ENCODE measurements at places on chromosomes 11 and 22.

GRCh38 chr22:29302402-29302680 lies 4.1 kb upstream of the GAS2L1 start:
- DNase-seq = no peak

GRCh38 chr11:33445761-33446161 lies 188.6 kb downstream of the HIPK3 start:
- DNase-seq = no peak

- DNase-seq = peak; percentile 39
Observed at GRCh38 chr22:46044621-46045458, 67.9 kb upstream of the WNT7B start.

DNA sequence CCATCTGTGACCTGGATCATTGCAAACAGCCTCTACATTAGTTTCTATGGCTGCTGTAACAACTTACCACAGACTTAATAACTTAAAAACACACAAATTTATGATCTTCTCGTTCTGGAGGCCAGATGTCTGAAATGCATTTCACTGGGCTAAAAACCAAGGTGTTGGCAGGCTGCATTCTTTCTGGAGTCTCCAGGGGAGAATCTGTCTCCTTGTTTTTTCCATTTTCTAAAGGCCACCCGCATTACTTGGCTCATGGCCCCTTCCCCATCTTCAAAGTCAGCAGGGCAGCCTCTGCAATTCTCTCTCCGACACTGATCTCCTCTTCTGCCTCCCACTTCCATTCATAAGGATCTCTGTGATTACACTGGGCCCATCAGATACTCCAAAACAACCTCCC lies 11.6 kb downstream of the SCGB1A1 start:
- no peak for DNase-seq

- DNase-seq = no peak
Observed at GRCh38 chr11:70014291-70014690, 63.8 kb upstream of the ANO1 start.

GRCh38 chr22:49008682-49009235 lies 818.9 kb downstream of the BRD1 start:
- DNase-seq = no peak

DNA sequence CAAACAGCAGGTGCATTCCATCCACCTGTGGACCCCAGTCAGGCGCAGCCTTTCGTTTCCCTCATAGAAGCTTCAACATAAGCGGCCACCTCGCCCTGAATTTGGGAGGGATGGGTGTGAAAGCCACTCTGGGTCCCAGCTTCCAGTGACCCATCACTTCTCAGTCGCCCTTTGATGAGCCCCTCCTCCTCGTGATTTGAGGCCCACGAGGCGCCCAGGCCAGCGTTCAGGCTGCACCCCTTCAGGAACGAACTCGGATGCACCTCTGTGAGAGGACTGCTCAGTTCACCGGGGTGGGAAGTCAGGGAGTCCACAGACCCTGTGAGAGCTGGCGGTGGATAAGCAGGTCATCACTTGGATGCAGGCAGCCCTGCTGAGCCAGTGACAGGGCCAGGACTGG lies 1118.2 kb downstream of the BRD1 start:
- no peak for DNase-seq

GRCh38 chr11:73028611-73029010 lies 113.5 kb downstream of the FCHSD2 start:
- no peak for DNase-seq

GRCh38 chr11:1822648-1823375 lies 12.0 kb upstream of the SYT8 start:
- no peak for DNase-seq

GRCh38 chr11:18523084-18523483 lies 3.7 kb downstream of the TSG101 start:
- no peak for DNase-seq

- DNase-seq = no peak
Observed at GRCh38 chr11:62046568-62047100, 77.2 kb upstream of the INCENP start.

- no peak for DNase-seq
Observed at GRCh38 chr11:73334384-73335203, 26.5 kb downstream of the ARHGEF17 start.

GRCh38 chr22:41380993-41381328 lies 781 bp upstream of the TEF start:
- no peak for DNase-seq

DNA sequence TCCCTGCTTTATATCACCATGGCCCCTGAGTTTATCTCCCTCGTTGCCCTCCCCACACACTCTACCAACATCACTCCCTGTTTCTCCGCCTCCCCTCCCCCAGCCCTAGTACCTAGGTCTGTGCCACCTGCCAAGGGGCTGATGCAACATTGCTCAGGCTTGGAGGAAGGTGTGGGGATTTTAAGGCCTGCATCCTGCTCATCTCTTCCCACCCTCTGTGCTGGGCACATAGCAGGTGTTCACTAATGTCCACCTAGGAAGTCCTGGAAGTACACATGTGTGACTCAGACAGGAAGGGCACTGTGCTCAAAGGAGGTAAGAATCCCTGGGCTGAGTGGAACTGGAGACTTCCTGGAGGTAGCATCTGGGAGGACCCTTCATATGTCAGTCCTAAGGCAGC lies 37.0 kb downstream of the PDE2A start:
- DNase-seq = no peak

- DNase-seq = no peak
Observed at GRCh38 chr11:74570266-74571061, 21.9 kb upstream of the POLD3 start.

DNA sequence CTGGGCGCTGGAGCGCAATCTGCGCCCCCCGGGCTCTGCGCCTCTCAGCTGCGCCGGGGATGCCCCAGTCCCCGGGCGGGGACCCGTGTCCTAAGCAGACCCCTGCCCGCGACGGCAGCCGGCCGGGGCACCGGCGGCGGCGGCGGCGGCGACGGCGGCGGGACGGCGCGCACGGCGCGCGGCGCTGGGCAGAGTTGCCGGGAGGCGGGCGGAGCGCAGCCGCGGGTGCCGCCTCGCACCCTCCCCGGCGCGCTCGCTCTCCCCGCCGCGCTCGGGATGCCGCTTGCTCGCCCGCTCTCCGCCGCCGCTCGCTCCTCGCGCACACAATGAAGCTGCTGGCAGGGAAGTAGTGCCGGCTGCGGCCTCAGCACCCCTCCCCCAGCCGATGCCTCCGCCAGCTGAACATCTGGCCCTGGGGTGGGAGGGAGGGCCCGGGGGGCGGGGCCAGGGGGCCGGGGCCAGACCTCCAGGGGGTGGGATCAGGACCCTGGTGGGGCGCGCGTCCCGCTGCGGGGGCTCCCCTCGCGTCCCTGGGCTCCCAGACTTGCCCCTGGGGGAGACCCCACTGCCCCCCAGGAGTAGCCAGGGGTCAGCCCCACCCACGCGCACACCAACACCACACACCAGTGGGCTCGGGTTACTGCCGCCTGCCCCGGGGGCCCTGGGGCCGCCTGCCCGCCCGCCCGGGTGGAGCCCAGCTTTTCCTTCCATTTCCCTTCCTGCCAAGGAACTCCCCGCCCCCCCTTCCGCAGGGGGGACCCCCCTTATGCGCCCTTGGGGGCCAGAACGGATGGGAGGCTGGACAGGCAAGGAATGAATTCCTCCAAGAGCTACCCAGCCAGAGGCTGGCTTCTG lies at the start of gene RCOR2:
RCOR2 (minus strand) TSS at position 328 of the 855 bp plus-strand sequence. CDS start 708 bp downstream, outside the sequence.
- DNase-seq = peak; percentile 38

DNA sequence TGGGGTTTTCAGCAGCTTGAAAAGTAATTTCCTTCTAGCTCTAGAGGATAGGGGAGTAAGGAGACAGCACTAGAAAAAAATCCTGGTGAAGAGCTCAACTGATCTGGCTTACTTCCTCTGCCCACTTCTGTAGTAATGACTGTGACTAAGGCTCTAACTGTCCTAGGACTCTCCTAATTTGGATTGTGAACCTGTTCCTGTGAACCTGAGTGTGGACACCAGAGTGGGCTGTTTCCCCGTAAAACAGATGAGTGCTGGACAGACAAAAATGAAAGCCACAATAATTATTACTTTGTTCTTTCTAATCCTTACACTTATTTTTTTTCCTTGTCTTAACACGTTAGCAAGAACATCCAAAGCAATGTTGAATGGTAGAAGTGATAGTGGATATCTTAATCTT lies 154.1 kb downstream of the AASDHPPT start:
- DNase-seq = no peak

- DNase-seq = no peak
Observed at GRCh38 chr11:93700830-93701229, 39.3 kb downstream of the CEP295 start.

DNA sequence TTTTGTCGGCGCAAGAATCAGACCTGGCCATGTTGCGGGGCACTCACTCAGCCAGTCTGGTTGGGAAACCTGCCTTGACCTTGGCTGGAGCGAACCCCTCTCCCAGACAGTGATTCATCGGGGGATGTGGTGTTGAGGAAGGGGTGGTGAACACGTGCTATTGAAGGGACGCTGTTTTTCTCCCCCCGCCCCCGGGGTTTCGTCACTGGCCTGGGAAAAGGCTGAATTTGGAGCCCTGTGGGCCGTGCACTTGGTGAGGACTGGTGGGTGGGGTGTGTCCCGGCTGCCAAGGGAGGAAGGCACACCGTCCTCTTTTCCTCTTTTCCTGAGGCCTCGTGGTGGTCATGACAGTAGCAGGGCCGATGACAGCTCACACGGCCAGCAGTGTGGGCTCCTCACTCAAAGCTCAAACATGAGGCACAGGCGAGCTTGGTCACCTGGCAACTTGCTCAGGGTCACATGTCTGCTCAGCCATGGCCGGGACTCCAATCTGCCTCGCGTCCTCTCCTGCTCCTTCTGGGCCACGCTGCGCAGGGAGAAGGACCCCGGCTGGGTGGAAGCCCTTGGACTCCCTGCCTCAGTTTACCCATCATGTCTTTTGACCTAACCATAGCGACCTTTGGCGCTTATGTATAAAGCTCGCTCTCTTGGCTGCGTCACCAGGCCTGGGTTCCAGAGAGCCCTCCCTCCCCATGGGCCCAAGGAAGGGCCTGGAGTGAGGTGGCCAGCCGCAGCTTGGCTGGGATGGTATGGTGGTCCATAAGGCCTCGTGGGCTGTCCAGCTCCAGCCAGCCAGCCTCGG lies 49.4 kb downstream of the SMIM38 start:
- no peak for DNase-seq

- DNase-seq = no peak
Observed at GRCh38 chr11:113569391-113569790, 94.2 kb upstream of the DRD2 start.

- DNase-seq = peak; percentile 33
Observed at GRCh38 chr22:40726514-40726913, 47.2 kb downstream of the MCHR1 start.

DNA sequence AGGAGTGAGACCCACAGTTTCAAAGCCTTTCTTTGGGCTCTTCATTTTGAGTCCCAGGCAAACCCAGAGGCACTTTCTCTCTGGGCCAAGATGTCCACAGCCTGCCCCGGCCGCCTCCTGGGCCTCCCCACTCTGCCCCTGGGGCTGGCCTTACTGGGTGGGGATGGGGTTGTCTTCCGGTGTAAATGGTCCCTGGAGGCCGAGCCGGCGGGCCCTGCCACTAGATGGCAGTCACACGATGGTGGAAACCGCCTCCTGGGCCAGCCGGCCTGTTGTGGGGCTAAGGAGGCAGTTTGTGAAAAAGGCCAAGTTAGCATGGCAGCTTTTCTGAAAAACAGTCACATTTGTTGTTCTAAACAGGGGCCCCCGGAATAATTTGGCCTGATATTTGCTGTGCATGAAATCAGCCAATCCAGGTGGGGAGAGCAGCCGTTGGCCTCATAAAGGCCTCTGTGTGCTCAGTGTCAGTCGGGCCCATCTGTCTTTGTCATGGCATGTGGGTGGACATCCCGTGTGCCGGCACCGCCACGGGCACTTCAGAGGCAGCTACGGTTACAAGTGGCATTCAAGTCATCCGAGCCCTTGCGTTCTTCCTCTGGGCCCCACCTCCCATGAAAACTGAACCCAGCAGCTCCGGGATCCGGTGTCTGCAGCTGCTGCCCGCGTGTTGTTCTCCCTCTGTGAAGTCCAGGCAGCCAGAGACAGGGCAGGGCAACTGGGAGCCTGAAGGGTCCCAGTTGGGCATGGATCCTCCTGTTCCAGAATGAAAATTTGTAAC lies 6.5 kb downstream of the MRPL23 start:
- DNase-seq = no peak

DNA sequence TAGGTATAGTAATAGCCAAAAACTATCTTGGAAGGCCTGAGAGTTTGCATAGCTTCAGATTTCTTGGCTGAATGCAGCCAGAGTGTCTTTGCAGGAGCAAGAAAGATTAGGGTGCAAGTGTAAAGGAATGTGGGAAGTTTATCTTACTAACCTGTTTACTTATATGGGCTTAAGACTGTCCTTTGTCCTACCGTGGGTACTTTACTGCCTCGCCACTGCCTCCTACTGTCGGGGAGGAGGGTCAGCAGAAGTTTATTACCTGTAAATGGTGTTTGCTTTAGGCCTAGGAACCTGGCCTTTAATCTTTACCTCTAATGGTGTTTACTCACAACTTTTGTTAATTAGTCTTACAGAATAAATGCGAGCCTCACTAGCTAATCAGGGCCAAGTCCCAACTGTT lies 633.8 kb downstream of the DLG2 start:
- no peak for DNase-seq

DNA sequence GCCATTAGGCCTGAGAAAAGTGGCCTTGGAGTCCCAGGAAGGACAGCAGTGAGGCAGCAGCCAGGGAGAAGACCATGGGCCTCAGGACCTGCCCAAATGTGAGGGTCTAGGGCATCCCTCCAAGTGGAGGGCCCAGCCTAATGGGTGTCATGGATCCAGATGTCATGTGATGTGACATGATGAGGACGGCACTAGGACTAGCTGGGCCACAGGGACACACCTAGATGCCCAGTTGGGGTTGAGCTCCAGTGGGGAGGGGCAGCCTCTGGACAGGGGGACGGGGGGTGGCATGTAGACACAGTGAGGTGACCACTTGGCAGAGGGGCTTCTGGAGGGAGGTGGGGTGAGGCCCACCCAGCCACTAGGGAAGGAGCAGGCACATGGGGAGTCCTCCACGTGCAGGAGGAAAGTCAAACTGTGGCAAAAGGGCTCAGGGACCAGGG lies 5.4 kb downstream of the SCARF2 start:
- DNase-seq = no peak

GRCh38 chr22:42879371-42880021 lies 22.4 kb upstream of the ARFGAP3 start:
- no peak for DNase-seq

DNA sequence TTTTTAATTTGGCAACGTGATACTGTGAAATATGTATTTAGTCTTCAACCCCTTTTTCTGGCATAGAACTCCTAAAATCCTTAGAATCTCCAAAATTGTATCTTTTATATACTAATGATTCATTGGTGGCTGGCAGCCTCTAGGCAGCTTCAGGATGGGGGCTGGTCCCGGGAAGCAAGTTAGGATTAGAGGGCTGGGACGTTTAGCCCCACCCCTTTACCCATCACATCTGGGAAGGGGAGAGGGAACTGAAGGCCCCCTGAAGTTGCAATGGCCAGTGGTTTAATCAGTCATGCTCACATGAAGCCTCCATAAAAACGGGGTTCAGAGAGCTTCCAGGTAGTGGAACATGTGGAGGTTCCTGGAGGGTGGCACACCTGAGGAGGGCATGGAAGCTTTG lies 7.1 kb downstream of the IL17RA start:
- DNase-seq = no peak

DNA sequence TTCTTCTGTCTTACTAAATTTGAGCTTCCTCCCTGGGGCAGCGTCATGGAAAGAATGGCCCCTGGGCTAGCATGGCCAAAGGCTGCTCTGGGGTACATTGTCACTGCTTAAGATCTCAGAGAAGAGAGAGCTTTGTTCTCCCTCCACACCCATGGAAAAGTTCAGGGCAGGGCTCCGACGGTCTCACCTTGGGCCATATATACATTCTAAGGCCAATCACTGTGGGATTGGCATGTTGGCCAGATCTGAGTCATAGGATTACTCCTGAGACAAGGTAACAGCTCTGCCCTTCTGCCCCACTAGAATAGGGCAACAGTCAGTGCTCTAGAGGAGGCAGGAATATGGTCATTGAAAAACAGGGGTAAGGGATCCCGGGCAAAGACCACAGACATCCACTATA lies 56.2 kb downstream of the BUD13 start:
- no peak for DNase-seq

Data from stimulated activated naive CD4-positive, alpha-beta T cell (primary cell).